LHCN-M2 (cell line): ENCODE measurements at places on chromosomes 4 and X. TPM values are rescaled to one million over a fixed set of nuclear protein-coding genes. Genes with fewer than 3 reads are reported as not detected.

NCAPG gene
- total RNA-seq, result 83.7 and 84.6 TPM in 2 replicates

FGFR3 gene
- total RNA-seq, result 0.17 and 0.26 TPM in 2 replicates

CT83 gene
- not detected in 2 replicates for total RNA-seq

ZCCHC18 gene
- 0.64 TPM in 1 of 2 replicates, not detected in the other for total RNA-seq

RNF212 gene
- total RNA-seq, result not detected in 2 replicates

DIPK2B gene
- not detected in 2 replicates for total RNA-seq

CEP44 gene
- total RNA-seq, result 22.7 and 27.3 TPM in 2 replicates

USP11 gene
- total RNA-seq, result 32.0 and 42.9 TPM in 2 replicates

MAGED4B gene
- 40.8 and 88.4 TPM in 2 replicates for total RNA-seq

SHROOM4 gene
- not detected in 2 replicates for total RNA-seq

UGT2B10 gene
- not detected in 2 replicates for total RNA-seq

CXorf65 gene
- not detected in 2 replicates for total RNA-seq

CCDC160 gene
- 0.17 and 0.58 TPM in 2 replicates for total RNA-seq

SLC9A7 gene
- 12.9 and 14.0 TPM in 2 replicates for total RNA-seq

HSFX2 gene
- not detected in 2 replicates for total RNA-seq

TBC1D8B gene
- total RNA-seq, result 5.1 and 6.9 TPM in 2 replicates

VCX2 gene
- total RNA-seq, result not detected in 2 replicates

SOX3 gene
- not detected in 2 replicates for total RNA-seq

DSPP gene
- not detected in 2 replicates for total RNA-seq

TRIM2 gene
- 11.0 and 11.5 TPM in 2 replicates for total RNA-seq

PARM1 gene
- total RNA-seq, result 1.2 and 2.0 TPM in 2 replicates

MTNR1A gene
- not detected in 2 replicates for total RNA-seq

TMPRSS11D gene
- not detected in 2 replicates for total RNA-seq

CCKAR gene
- not detected in 2 replicates for total RNA-seq

MAGIX gene
- 3.8 and 4.0 TPM in 2 replicates for total RNA-seq

NOCT gene
- 14.4 and 18.6 TPM in 2 replicates for total RNA-seq

UBQLN2 gene
- total RNA-seq, result 13.1 and 20.4 TPM in 2 replicates

PNMA6E gene
- not detected in 2 replicates for total RNA-seq

UBA1 gene
- 239 and 241 TPM in 2 replicates for total RNA-seq

CTAG1B gene
- total RNA-seq, result not detected in 2 replicates

IGBP1 gene
- 38.7 and 39.6 TPM in 2 replicates for total RNA-seq

MAGEB2 gene
- total RNA-seq, result not detected in 2 replicates

GAGE2A gene
- total RNA-seq, result not detected in 2 replicates

ZNF711 gene
- 3.7 and 4.1 TPM in 2 replicates for total RNA-seq

IL21 gene
- total RNA-seq, result not detected in 2 replicates

TMEM144 gene
- total RNA-seq, result 6.2 and 7.9 TPM in 2 replicates

GATB gene
- total RNA-seq, result 19.9 and 25.6 TPM in 2 replicates

SLAIN2 gene
- 25.8 and 80.9 TPM in 2 replicates for total RNA-seq

LNX1 gene
- total RNA-seq, result 10.8 and 15.0 TPM in 2 replicates

RRH gene
- total RNA-seq, result not detected in 2 replicates

APLN gene
- 6.7 and 7.3 TPM in 2 replicates for total RNA-seq

SPANXB1 gene
- total RNA-seq, result not detected in 2 replicates

ERCC6L gene
- 15.3 and 18.0 TPM in 2 replicates for total RNA-seq

MAGEA2B gene
- not detected in 2 replicates for total RNA-seq

IL1RAPL2 gene
- 0.58 and 0.63 TPM in 2 replicates for total RNA-seq

NBDY gene
- total RNA-seq, result 6.7 and 12.3 TPM in 2 replicates

ERAS gene
- total RNA-seq, result not detected in 2 replicates

CT55 gene
- not detected in 2 replicates for total RNA-seq

ASMT gene
- not detected in 2 replicates for total RNA-seq
